ENCODE measurements at places on chromosomes 16 and 17.

DNA sequence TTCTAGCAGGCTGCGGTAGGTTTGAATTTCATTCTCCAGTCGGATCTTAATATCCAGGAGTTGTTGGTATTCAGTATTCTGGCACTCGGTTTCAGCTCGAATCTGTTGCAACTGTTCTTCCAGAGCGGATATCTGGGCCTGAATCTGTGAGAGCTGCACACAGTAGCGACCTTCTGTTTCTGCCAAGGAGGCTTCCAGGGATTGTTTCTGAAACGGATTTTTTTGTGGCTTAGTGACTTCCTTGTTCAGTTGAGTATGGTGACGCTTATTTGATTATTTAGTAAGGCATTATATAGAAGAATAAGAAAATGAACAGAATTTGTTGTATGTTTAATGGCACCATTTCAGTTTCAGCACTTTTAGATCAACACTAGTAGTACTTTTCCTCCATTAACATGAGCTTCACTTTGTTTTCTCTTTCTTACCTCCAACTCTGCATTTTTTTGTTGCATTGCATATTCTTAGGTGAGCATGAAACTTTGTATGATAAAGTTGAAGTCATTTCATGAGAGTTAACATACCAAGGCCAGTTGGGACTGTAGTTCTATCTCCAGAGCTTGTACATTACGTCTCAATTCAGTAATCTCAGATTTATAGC lies 2.8 kb downstream of the KRT10 start:
- no peak for DNase-seq

GRCh38 chr17:81386646-81387099 lies 8.6 kb upstream of the BAHCC1 start:
- DNase-seq = no peak

GRCh38 chr17:37770631-37771518 lies 26.0 kb upstream of the HNF1B start:
- no peak for DNase-seq

GRCh38 chr17:29585080-29585751 lies 4.2 kb downstream of the GIT1 start:
- peak; percentile 59 for DNase-seq

DNA sequence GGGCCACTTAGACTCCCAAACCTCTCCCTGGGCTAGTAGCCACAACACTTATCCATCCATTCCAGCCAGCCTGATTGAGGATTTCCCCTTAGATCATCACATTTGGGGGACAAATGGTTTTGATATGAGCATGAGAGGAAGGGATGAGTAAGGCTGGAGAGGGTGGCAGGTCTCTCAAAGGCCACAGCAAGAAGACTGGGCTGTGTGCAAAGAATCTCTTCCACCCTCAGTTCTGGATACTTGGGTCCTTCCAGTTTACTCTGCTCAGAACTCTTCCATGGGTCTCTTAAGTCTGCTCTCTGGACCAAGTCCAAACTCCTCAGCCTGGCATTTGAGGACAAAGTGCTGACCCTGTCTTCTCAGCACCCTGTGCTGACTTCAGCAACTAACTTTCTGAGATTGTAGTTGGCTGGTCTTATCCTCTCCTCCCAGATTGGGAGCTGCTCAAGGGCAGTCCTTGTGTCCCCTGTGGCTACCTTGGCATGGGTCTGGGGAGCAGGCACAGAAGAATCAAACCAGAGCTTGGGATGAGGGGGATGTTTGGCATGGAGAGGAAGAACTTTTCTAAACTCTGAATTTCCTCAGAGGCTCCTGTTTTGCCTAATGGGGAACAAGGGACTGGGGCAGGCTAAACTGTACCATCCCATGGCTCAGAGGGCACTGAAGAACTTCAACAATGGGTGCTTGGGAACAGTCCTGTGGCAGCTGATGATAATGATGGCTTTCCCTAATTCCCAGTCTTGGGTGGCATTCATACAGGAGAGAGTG lies 3.1 kb upstream of the NFATC3 start:
- DNase-seq = no peak

- peak; percentile 100 for DNase-seq
These were observed at the start of gene ANKRD11 for GRCh38 chr16:89490439-89491237. Gene ANKRD11, minus strand, starts transcription at chr16:89490561. Its CDS starts 173,542 bp downstream, at chr16:89317019.

DNA sequence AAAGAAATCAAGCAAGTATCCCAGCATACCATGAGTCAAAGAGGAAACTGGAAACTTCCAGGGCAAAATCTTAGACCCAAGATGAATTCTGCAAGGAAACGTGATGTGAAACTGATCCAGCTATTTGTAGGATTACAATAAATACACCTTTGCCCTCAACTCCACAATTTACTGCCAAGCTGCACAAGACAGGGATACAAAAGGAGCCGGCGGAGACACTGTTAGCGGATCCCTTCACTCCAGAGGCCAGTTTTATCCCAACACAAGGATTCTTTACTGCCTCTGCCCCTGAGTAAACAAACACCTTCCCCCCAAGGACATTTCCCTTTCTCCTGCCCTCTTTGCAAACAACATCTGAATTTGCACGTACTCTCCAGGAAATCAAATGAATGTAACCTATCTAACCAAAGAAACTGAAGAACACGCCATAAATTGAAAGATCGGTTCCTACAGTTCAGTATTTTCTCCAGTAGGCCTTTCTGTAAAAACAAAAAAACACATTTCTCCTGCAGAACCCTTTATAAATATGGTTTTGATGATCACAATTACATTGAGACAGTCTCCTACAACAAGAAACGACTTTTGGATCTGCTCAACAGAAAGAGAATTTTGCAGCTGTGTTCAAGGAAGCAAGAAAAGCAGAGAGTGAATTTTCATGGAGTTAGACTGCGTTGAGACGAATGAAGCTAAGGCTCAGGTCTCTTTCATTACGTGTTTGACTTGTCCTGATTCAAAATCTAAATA lies 1.4 kb upstream of the CBX2 start:
- DNase-seq = no peak

- no peak for DNase-seq
These were observed 63.2 kb downstream of the CLEC19A start for GRCh38 chr16:19348578-19349315.

GRCh38 chr17:44971776-44972483 lies 3.8 kb upstream of the C1QL1 start:
- no peak for DNase-seq

- peak; percentile 66 for DNase-seq
These were observed 11.9 kb upstream of the NSRP1 start for GRCh38 chr17:30104575-30105339.
